LHCN-M2 (cell line): ENCODE measurements at places on chromosomes 7 and 10. TPM values are rescaled to one million over a fixed set of nuclear protein-coding genes. Genes with fewer than 3 reads are reported as not detected.

- DNase-seq = no peak
Observed at GRCh38 chr7:117064688-117065087, 111.4 kb downstream of the ST7 start.

GNG11 gene
- 90.1 and 92.7 TPM in 2 replicates for total RNA-seq

WEE2 gene
- total RNA-seq = not detected in 2 replicates

GRCh38 chr10:62895063-62895462 lies 78.9 kb upstream of the EGR2 start:
- DNase-seq = peak; percentile 90

DNA sequence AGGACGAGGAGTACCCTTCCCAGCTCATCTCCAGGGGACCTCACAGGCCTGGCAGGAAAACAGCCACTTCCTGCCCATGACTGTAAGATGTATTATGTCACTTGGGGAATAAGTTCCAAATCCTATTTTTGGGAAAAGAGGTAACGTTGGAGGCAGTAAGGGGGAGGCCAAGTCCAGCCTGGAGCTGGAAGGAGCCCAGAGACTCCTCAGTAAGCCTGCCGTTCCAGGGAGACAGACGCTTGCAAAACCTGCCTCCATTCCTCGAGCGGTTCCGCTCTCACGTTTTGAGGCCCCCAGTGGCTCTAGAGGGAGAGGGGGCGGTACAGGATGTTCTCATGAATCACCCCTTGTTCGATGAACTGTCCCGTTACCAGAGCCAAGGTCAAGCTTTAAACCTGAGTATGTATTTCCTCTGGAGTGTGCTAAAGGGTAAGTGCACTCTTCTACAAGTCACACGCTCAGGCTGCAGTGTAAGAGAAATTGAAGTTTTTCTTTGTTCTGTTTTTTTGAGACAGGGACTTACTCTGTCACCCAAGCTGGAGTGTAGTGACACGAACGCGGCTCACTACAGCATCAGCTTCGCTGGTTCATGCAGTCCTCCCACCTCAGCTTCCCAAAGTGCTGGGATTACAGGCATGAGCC lies 45.5 kb upstream of the CYTH3 start:
- DNase-seq = peak; percentile 86

- DNase-seq = no peak
Observed at GRCh38 chr7:70645876-70646351, 486.0 kb upstream of the GALNT17 start.

CTAGE6 gene
- total RNA-seq = not detected in 2 replicates

DNA sequence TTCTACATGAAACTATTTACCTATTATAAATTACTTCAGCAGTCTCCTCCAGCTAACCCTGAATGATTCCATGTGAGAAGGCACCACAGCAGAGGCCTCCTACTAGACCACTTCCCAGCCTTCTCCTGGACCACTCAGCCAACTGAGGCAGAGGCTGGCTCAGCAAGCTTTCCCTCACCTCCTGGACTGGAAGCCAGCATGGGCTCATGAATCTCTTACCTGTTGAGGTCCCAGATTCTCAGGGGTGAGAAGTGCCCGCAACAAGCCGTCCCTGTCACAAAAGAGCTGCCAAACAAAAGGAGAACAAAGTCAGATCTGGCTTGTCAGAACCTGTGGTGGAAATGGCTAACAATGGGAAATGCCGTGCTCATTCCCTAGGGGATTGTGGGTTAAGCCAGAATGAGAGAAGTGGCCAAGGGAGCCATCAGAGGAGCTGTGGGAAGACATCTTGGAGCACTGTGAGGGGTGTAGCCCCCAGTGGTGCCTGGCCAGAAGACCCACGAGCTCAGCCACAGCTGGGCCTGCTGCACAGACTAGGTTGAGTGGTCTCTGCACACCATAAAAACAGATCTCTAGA lies 36.5 kb downstream of the DPCD start:
- DNase-seq = peak; percentile 10

CPN1 gene
- total RNA-seq = not detected in 2 replicates

- DNase-seq = no peak
Observed at GRCh38 chr10:86292462-86293395, 73.9 kb downstream of the GRID1 start.

GRCh38 chr7:13420726-13421125 lies 568.7 kb downstream of the ETV1 start:
- no peak for DNase-seq

DNA sequence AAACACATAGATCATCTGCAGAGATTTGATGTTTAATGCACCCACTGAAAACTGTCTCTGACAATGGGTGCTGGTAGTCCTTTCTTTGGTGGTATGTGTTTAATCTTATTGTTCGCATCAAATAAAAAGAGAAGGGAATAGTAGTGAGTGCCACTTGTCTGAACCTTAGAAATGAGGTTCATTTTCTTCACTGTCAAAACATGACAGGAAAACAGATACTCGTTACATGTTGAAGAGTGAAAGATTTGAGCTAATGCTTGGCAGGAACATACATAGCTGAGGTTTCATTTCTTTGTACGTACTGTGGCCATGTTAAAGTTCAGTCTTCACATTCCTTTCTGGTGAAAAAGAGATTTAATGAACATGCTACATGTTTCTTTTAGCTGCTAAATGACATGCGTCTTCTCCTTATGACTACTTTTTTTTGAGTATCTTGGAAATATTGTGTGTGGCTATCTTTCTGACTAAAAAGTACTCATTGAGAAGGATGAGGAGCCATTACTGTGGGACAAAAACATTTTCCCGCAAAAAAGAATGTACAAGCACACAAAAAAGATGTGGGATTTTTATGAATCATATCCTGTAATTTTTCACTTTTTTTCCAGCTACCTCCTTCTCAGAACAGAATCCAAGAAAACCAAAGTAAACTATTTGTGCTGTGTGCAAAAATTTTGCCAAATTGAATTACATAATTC lies 108.0 kb downstream of the TWIST1 start:
- DNase-seq = peak; percentile 82

GRCh38 chr10:11140963-11141362 lies 123.3 kb downstream of the CELF2 start:
- DNase-seq = no peak

IL2RA gene
- not detected in 2 replicates for total RNA-seq

DNA sequence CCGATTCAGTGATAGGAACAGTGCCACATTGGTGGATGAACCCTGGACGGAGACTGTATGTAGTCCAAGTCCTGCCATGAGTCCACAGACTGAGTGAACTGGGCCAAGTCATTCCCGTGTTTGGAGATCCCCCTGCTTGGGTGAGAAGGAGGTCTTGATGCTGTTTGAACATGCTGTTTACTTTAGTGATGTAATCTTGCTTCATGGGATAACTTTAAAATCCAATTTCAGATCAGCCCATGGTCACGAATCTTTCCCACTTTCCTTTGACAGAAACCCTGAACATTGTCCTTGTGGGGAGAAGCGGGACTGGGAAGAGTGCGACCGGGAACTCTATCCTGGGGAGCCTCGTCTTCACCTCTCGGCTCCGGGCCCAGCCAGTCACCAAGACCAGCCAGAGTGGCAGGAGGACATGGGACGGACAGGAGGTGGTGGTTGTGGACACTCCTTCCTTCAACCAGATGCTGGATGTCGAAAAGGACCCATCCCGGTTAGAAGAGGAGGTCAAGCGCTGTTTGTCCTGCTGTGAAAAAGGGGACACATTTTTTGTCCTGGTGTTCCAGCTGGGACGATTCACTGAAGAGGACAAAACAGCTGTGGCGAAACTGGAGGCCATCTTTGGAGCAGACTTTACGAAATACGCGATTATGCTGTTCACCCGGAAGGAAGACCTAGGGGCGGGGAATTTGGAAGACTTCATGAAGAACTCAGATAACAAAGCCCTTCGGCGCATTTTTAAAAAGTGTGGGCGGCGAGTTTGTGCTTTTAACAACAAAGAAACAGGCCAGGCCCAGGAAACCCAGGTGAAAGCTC lies 26.6 kb downstream of the GIMAP8 start:
- no peak for DNase-seq

GRCh38 chr7:122791959-122792545 lies 89.3 kb upstream of the RNF148 start:
- DNase-seq = no peak

DNA sequence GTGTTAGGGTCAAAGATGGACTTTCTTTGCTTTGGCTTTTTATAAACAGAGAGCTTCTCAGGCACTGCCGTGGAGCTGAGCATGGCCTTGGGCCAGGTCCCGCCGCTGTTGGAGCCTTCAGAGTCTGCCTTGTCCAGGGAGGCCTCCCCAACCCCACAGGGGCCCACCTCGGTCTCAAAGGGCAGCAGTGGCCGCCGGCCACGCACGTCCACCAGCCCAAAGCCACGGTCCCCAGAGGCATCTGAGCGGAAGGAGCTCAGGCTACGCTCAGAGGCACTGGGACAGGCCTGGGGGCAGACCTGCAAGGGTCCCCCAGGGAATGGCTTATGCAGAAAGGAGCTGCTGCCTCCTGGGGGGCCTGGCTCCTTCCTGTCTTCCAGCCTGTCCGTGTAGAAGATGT lies 105.0 kb downstream of the DLG5 start:
- no peak for DNase-seq
